GM20000 (cell line): ENCODE measurements at places on chromosomes 1 and 21.

GRCh38 chr1:232481091-232481490 is 148.8 kb downstream of the SIPA1L2 start:
- no peak for DNase-seq

DNA sequence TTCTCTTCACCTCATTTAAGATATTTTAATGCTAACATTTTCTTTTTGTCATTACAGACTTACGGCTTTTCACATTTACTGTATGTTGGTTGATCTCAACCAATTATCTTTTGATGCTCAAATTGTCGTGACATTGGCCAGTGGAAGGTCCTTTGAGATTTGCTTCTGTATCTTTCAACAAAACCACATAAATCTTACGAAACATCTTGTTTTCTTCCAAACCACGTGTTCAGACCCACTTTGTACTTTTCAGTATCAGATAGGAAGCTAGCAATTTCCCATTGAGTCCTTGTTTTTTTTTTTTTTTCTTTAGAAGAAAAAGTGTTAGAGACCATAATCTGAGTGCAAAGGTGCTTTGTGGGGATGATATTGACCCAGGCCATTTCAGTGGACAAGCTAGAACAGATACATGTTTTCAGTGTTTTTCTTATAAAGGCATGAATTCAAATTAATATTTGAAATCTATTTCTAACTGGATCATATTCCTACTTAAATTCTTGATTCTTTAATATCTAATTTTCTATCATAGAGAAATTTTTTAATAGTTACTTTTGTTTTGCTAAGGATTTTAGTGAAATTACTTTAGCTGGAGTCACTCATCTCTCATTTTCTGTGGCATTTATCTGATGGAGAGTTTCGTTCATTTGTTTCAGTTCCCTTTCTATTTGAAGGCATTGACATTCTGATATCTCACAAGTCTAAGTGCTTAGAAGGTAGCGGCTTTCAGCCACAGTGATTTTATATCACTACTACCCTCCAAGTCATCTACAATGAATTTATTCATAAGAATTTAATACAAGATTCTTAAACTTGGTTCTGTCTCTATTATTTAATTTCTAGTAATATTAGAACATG is 26.7 kb downstream of the ATG4C start:
- peak; percentile 43 for DNase-seq

DNA sequence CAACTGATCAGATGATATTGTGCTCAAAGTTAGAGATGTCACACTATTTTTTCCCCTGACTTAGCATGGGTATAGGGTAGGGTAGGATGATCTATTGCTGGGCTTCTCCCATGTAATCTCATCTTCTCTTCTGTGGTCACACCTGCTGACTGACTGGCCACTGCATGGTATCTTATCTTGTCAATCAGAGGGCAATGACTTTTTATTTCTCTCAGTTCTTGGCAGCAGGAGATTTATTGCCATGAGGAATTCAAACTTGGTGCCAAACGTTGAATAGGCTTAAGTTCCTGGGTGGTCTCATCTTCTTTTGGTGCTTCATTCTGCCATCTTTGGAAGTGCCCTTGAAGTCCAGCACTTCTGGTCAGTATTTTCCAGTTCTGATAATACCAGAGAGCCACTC is 226.4 kb upstream of the POGK start:
- DNase-seq = no peak

DNA sequence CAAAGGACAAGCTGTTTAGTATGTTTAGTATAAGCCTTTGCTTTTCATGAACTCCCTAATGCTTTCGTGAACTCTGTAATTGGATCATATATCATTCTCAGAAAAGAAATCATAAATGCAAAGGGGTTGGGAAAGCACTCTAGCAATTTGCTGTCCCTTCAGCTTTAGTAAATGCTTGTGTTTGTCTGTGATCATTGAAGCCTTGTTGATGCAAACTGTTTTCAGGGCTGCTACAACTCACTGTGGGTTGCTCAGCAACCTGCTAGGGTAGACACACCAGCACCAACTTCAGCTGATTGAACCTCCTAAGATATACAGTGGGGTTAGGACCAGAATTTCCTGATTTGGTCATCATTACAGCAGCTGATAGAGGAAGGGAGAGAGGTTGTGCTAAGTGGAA is 95.0 kb downstream of the SGIP1 start:
- no peak for DNase-seq

DNA sequence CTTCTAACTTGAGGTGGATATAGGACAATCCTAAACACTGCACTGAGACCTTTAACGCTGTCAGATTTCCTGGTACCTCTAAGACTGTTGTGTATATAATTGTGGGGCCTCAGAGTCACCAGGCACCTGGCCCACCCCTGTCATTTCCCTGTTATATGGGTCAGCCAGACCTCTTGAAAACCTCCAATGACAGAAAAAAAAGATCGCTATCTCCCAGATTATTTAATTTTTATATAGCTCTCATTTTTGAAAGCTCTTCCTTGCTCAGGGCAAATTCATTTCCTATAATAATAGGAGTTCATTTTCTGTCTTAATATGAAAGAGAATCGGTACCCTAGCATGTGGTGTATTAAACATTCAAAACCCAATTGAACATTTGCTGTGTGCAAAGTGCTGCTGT is 56.7 kb downstream of the ZP4 start:
- no peak for DNase-seq

DNA sequence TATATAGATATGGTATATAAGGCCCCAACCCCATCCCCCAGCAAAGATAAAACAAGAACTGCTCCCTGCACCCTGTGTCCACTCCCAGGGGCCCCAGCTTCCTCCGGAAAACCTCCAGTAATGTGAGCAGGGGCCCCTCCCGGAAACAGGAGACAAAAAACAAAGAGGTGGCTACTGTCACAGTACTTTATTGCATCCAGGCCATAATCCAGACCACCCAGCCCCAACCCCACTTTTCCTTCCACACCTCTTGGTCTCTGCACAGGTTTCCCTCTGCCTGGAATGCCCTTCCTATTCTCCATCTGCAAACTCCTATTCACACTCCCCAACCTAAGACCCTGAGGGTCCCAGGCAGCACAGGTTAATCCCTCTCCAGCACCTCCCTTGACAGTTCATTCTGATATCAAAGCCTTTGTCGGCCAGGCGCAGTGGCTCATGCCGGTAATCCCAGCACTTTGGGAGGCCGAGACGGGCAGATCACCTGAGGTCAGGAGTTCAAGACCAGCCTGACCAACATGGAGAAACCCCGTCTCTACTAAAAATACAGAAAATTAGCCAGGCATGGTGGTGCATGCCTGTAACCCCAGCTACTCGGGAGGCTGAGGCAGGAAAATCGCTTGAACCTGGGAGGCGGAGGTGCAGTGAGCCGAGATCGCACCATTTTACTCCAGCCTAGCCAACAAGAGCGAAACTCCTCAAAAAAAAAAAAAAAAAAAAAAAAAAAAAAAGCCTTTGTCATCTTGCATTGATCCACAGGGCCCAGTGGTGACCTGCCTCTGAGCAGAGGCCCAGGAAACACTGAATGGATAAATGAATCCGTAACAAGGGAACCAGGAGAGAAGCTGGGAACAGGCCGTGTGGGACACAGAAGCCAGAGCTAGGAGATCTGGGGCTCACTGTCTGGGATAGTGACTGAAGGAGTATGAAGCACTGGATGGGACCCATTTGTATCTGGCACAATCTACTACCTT is 2.3 kb upstream of the AUNIP start:
- no peak for DNase-seq

DNA sequence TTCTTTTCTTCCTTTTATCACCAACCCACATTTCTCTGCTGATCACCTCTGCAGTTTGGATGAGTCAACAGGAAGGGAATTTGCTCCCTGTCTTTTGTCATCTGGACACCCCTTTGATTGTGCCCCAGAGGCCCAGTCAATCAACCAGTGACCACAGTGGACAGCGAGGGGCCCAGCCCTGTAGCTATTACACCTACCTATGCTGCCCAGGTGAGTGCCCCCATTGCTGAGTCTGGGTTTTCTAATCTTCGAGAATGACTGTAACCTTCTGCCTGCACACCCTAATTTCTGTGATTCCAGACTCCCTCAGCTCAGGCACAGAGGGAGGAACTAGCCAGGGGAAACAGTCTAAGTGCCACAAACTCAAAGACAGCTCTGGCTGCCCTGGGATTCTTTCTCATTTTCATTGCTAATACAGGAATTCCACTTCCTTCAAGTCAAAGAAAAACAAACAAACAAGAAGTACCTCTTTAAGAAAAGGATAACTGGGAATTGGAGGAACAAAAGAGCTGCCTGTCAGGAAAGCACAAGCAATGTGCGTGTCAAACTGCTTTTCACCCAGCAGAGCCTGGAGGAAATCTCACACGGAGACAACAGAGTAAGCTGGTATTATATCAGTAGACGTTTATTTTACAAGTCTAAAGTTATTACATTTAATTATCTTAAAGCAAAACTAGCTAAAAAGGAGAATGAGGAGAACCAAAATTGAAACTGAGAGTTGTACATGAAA is 311.1 kb downstream of the AJAP1 start:
- no peak for DNase-seq

DNA sequence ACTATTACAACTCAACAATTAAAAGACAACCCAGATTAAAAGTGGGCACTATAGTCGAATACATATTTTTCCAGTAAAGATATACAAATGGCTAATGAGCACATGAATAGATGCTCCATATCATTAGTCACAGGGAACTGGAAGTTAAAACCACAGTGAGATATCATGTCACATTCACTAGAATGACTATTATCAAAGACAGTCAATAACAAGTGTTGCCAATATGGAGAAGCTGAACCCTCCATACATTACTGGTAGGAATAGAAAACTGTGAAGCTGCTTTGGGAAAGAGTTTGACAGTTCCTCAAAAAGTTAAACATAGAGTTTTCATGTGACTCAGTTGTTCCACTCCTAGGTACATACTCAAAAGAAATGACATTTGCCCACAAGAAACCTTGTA is 30.6 kb upstream of the MRPS6 start:
- DNase-seq = no peak

DNA sequence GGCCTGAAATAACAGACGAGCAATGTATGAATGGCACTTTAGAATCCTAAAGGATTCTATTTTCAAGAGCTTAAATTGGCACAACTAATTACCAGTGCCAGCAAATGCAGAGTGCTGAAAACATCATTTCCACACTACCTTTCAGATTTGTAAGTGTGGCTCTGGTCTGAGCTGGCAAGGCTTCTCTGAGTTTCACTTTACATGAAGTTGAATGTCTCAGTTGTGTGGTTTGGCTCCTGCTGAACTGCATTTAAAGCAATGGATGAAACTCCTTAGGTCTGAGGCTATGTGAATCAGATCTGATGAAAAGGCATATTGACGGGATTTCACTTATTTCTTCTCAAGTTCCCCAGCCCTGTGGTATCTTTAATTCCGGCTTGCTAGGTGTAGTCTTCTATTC is 114.8 kb upstream of the PTGFR start:
- no peak for DNase-seq

GRCh38 chr1:205421798-205422197 is at the start of gene LEMD1:
Gene LEMD1, minus strand, starts transcription at chr1:205422056. Its CDS starts 1,520 bp downstream, at chr1:205420536.
- DNase-seq = no peak

GRCh38 chr1:232566093-232566492 is 63.8 kb downstream of the SIPA1L2 start:
- DNase-seq = no peak

DNA sequence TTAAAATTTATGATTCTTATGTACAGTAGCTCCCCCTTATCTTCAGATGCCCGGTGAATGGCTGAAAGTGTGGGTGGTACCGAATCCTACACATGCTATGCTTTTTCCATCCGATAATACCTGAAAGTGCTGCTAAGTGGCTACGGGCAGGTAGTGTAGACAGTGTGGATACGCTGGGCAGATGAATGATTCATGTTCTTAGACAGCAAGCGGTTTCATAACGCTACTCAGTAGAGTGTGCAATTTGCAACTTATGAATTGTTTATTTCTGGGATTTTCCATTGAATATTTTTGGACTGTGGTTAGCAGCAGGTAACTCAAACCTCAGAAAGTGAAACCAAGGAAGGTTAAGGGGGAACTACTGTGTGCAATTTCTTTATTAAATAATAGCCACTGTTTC is 7.5 kb downstream of the PCP4 start:
- DNase-seq = no peak

DNA sequence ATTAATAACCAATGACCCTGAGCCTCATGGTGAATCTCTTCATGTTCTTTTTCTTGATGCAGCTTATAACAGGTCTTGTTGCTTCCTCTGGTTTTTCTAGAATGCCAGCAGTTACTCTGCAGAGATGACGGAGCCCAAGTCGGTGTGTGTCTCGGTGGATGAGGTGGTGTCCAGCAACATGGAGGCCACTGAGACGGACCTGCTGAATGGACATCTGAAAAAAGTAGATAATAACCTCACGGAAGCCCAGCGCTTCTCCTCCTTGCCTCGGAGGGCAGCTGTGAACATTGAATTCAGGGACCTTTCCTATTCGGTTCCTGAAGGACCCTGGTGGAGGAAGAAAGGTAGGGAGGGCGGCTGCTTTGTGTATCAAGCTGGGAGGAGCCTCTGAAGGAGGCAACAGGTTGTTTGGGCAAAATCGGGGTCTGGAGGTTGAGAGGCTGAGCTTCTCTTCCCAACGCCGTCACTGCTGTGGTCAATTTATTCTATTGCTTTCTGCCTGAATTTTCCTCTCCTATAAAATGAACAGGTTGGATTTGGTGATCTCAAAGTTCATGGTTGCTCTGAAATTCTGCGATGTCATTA is 6.7 kb downstream of the ABCG1 start:
- DNase-seq = no peak

GRCh38 chr1:64986903-64987871 is 20.8 kb upstream of the JAK1 start:
- peak; percentile 67 for DNase-seq

- DNase-seq = no peak
Measured at GRCh38 chr1:14552246-14552965, 46.1 kb upstream of the KAZN start.

DNA sequence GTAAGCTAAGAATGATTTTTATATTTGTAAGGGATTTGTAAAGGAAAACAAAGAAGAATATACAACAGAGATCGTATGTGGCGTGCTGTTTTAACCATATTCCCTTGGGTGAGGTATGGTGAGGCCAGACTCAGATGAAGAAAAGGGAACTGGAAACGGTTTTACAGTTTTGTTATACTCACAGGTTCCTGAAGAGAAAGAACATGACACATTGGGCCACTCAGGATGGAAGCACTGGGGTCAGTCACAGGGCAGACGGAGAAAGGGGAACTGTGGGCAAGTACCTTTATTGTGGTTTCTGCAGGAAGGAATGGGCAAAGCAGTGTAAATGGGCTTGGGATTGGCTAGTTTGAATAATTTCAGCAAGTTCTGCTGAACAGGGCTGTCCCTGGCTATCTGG is 177.4 kb downstream of the LBR start:
- DNase-seq = peak; percentile 9

DNA sequence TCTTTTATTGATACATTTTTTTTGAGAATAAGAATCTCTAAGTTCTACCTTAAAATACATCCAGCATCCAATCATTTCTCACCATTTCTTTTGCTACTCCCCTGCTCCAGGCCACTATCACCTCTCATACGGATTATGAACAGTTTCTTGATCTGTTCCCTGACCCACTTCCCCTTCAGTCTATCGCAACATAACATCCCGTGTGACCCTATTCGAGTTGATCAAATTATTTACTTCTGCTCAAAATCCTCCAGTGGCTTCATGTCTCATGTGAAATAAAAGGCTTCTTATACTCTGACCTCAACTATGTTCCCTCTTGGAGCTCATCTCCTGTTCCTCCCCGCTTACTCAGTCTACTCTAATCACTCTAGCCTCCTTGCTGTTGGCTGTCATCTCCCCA is 5.2 kb downstream of the ALG14 start:
- no peak for DNase-seq

GRCh38 chr21:33240404-33240803 is 10.7 kb downstream of the IFNAR2 start:
- no peak for DNase-seq

- DNase-seq = peak; percentile 65
Measured at GRCh38 chr1:28359592-28360239, 9.8 kb upstream of the PHACTR4 start.

- no peak for DNase-seq
Measured at GRCh38 chr1:201847150-201847549, 18.2 kb downstream of the IPO9 start.
